ENCODE measurements at places on chromosomes 16 and 17.

DNA sequence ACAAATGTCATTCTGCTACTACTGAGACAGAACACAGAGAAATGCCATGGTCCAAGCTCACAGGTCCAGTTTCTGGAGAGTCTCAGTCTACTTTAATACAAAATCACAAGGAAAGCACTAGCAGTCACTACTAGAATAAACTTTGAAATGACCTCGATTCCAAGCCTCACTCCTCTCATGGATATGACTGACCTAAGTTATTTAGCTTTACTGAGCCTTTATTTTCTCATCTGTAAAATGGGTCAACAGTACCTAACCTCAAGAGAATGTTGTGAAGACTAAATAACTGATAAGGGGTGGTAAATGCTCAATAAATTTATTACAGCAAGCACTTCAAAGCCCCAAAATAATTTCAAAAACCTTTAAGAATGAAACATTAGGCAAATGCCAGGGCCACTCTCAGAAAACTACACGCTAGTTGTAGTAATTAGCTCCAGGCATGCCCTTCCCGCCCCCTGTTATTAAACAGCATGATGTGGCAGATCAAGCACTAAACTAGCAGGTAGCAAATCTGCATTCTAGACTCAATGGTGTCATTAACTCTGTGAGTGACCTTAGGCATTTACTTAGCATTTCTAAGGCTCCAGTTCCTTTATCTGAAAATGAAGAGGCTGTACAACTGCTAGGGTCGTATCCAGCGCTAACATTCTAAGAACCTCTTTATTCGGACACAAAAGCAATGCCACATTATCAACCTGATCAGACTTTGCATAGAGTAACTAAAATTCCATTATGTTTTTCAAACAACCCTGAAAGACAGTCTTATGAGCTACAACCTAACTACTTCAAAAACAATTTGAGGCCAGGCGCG is 8.4 kb downstream of the GSPT1 start:
- no peak for DNase-seq

- DNase-seq: no peak
These were observed 2.5 kb downstream of the KRT33A start for GRCh38 chr17:41347869-41348760.

- no peak for DNase-seq
These were observed 6.8 kb downstream of the CACNG4 start for GRCh38 chr17:66971264-66971663.

GRCh38 chr16:80158766-80159165 is 382.0 kb upstream of the DYNLRB2 start:
- DNase-seq: no peak

GRCh38 chr17:41527063-41528023 is 765 bp downstream of the KRT19 start:
- peak; percentile 7 for DNase-seq

GRCh38 chr17:75549246-75550138 is 24.0 kb downstream of the LLGL2 start:
- no peak for DNase-seq

GRCh38 chr17:75876190-75876937 is 2.0 kb downstream of the TRIM47 start:
- DNase-seq: peak; percentile 70

DNA sequence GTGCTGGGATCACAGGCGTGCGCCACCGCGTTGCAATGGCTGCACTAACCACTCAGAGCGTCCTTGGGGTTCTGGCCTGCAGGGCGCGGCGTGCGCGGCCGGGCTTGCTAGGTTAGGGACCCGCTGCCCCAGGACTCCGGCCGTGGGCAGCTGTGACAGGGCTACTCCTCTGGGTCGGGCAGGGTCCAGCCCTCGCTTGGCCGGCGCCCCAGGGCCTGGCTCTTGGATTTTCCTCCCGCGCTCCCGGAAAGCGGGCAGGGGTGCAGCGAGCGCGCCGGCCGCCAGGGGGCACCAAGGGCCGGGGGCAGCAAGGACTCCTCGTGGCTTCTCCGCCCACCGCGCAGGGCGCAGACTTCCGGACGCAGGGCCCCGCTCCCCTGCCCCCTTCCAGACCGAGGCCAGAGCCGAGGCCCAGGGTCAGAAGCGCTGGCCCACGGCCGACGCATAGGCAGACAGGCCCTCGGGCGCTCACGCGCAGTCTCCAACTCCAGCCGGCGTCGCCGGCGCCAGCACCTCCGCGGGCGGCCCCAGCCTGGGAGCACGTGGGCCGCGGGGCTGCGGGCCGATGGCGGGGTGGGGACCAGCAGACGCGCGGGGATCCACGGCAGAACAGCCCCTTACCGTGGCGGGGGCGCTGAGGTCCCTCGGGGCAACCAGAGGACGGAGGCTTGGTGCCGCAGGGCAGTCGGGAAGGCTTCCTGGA is 355 bp downstream of the TLE7 start:
- no peak for DNase-seq

GRCh38 chr16:23092072-23092800 is 57.0 kb downstream of the USP31 start:
- DNase-seq: no peak
